ENCODE measurements at places on chromosomes 13 and 19. TPM values are rescaled to one million over a fixed set of nuclear protein-coding genes. Genes with fewer than 3 reads are reported as not detected.

- DNase-seq: no peak
These were observed 117.6 kb downstream of the GGACT start for GRCh38 chr13:100470866-100471505.

DNA sequence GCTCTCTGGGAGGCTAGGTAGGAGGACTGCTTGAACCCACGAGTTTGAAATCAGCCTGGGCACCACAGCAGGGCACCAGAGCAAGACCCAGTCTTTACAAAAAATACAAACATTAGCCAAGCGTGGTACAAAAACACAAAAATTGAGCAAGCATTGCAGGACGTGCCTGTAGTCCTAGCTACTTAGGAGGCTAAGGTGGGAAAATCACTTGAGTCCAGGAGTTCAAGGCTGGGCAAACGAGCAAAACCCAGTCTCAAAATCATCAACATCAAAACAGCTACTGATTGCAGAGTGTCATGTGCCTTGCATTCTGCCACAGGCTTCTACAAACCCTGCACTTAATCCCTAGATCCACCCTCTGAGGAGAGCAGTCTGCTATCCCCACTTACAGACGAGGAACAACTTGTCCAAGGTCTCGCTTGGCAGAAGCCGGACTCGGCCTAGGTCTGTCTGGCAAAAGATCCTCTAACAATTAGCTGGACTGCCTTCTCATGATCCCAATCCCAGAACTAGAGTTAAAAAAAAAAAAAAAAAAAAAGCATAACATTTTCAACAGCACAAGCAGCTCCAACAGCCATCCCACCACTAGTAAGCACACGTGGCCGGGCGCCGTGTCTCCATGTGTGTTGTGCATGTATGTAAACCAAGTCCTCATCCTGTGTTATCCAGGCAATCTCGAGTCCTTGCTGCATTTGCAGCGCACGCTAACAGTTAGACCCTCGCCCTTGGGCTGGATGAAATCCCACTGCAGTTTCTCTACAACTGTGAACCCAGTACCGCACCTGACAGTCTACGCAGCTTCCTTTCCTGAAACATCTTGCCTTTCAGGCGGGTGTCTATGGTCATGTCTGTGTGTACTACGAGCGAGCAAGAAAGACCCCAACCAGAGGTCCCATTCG, 2.0 kb downstream of the PPP6R1 start:
- no peak for DNase-seq

TPGS1 gene
- 24.7 TPM for polyA plus RNA-seq

DNA sequence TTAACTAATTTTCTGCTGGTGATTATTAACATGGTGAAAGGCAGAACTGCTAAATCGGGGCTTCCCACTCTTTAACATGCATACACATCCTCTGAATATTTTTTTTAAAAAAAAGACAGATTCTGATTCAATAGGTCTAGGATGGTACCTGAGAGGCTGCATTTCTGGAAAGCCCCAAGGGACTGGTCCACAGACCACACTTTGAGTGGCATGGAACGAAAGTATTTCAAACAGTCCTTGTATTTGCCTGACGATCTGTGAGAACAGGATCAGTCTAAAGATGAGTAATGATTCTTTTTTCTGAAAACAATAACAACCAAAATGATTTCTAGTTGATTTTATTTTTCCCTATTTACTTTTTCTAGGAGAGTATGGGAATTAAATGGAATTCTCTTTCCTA, 16.7 kb upstream of the SPART start:
- DNase-seq: no peak

DNA sequence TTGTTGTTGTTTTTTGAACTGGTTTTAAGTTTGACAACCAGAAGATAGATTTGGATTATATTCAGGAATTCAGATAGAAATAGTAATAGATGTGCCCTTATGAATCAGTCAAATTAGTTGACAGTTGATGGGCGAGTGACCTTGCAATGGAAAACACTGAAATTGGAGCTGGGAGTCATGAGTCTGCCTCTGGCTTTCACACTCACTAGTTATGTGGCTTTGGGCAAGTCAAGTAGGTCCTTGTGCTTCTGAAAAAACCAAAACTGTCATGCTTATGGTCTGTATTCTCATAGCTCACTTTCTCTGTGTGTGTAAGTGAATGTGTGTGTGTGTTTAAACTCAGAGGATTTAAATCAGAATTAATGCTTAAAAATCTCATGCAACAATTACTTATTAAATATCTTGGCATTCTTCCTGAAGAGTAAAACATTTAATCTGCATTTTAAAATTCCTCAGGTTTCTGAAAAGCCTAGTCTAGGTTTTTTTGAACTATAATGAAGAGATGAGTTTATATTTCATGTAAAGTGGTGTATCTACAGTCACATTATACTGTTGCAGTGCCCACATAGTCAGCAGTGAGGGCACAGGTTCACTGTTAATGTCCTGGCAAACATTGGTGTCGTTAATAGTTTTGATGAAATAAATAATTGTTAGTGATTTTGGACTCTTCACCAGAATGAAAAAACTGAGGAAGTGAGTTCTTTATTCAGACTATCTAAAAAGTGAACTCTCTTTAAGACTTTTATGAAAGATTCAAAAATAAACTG, 32.5 kb downstream of the UCHL3 start:
- DNase-seq: no peak

MTUS2 gene
- 8.3 TPM for polyA plus RNA-seq

DNA sequence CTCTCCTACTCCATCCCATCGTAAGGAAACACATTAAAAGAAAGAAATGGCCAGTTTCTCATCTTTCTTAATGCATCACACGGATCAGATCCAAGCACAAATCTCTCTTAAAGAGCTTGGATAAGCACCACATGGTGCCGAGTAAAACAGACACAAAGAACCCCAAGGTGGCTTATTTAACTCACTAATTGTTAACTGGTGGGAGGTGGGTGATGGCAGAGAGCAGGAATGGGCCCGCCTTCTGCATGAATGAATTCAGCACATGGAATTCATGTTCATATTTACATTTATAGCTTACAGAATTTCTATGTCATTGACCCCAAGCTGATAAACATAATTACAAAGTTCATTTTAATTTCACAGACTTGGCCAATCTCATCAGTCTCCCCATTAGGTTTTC, 89.9 kb downstream of the MZT1 start:
- no peak for DNase-seq

GRCh38 chr13:26540334-26540733, 17.1 kb upstream of the WASF3 start:
- no peak for DNase-seq

TRPC4 gene
- polyA plus RNA-seq: 4.7 TPM

DNA sequence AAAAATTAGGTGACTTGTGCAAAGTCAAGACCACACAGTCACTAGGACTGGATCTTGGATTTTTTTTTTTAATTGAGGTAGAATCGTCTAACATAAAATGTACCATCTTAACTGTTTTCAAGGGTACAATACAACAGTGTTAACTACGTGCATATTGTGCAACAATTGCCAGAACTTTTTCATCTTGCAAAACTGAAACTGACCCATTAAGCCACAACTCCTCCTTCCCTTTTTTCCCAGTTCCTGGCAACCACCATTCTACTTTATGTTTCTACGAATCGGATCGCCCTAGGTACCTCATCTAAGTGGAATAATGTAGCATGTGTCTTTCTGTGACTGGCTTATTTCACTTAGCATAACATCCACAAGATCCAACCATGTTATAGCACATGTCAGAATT, 37.5 kb upstream of the POMP start:
- no peak for DNase-seq

CD22 gene
- 94.2 TPM for polyA plus RNA-seq

LRG1 gene
- 2.1 TPM for polyA plus RNA-seq

- DNase-seq: no peak
These were observed 269.3 kb downstream of the POU4F1 start for GRCh38 chr13:78334059-78334458.

DNA sequence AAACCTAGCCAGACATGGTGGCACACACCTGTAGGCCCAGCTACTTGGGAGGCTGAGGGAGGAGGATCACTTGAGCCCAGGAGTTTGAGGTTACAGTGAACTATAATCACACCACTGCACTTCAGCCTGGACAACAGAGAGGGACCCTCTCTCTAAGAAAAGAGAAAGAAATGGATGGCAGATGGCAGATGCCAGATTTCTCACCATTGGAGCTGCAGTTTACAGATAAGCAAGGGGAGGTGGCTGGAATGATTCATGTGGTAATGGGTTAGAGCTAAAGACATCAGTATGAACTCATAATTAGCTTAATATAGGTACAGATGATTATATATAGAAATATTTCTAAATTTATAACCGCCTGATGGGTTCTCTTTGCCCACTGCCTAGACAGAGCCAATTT, 80.1 kb upstream of the IPO5 start:
- no peak for DNase-seq

DNA sequence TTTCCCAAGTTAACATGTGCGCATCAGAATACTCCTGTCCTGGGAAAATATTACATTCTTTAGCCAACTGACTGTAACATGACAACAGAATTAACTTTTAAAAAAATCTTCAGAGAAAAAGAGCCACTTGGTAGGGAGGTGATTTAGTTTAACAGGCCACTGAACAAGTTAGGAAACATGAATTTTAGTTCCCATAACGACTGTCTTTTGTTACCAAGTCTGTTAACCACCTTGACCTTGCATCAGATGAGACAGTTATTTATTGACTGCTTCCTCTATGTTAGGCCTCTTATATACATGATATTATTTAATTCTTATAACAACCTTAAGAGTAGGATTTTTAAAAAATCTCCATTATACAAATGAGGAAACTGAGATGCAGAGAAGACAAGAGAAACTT, 268.6 kb downstream of the NDFIP2 start:
- DNase-seq: no peak

TEX29 gene
- 0.25 TPM for polyA plus RNA-seq

GRCh38 chr19:5068233-5069072, 99.5 kb downstream of the KDM4B start:
- DNase-seq: no peak

ACOD1 gene
- polyA plus RNA-seq: not detected

GPR108 gene
- polyA plus RNA-seq: 34.0 TPM

DNA sequence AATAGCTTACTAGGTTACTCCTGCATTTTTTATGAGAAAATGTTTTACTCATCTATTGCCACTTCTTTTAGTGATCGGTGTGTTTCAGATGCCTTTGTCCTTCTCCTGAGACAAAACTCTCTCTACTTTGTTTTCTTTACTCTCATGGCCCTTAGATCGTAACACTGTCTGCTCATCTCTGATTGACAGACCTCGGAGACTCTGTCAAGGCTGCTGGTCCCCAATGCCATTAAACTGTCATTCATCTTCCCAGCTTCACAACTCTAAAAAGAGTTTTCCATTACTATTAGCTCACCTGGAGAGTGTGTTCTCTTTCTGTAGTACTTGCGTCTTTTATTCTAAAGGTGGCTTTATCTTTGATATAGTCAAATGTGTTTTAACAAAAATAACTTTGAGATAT, 765.2 kb downstream of the SLITRK1 start:
- no peak for DNase-seq

- DNase-seq: no peak
These were observed 19.3 kb downstream of the TNFSF11 start for GRCh38 chr13:42592915-42593900.

GRCh38 chr19:4196009-4196408, 13.5 kb downstream of the ANKRD24 start:
- no peak for DNase-seq

DNA sequence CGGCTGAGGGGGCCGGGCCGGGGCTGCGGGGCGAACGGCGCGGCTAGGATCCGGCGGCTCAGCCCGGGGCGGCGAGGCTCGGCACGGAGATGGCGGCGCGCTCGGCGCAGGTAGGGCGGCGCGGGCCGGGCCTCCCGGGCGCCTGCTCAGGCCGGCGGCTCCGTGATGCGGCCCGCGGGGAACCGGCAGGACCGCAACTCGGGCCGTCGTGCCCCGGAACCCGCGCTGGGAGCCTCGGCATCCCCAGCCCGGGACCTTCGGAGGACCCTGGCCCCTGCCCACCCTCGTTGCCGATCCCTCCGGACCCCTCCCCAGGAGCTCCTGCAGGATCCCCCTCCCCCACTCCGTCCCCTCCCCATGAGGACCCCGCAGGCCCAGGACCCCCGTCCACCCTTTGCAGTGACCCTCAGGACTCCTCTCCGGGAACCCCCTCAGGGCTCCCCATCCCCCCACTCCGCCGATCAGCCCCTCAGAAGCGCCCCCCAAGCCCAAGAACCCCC, 304 bp downstream of the EVI5L start:
- DNase-seq: peak; percentile 66

GAPDHS gene
- polyA plus RNA-seq: not detected

Data from ovary (tissue), 10 donors.